Dorsolateral prefrontal cortex (tissue), 122 donors: ENCODE measurements at places on chromosomes 2 and 18.

- DNase-seq: no peak
Observed at GRCh38 chr2:120174963-120175581, 48.1 kb downstream of the TMEM185B start.

- no peak for DNase-seq
Observed at GRCh38 chr18:11909591-11910026, 1.5 kb upstream of the MPPE1 start.

GRCh38 chr18:59479776-59480175, 120.7 kb upstream of the LMAN1 start:
- no peak for DNase-seq

DNA sequence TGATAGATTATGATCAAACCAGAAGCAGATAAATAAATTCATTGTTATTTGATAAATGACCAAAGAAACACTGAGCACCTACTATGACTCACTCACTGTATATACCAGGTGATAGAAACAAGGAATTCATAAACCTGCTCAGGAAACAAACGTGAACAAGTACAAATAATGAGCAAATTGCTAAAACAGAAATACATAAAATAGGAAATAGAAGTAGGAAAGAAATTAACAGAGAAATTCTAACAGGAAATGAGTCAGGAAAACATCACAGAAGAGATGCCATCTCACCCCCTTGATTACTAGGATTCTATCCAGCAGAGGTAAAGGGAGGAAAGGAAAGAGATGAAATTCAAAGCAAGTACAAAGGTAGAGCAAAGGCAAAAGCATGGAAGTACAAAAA, 31.3 kb downstream of the EXOC6B start:
- no peak for DNase-seq

DNA sequence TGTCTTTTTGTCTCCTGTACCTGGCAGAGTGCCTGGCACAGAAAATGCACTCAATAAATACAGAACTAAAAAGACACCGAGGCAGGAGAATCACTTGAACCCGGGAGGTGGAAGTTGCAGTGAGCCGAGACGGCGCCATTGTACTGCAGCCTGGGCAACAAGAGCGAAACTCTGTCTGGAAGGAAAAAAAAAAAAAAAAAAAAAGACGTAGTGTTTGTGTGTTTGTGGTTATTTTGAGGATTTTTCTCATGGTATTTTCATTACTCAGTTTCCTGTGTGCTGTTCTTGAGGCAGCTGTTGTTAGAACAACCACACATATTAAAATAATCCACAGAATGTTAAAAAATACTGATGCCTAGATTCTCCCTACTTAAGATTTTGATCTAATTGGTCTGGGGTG, 519.2 kb upstream of the SPHKAP start:
- DNase-seq: no peak

DNA sequence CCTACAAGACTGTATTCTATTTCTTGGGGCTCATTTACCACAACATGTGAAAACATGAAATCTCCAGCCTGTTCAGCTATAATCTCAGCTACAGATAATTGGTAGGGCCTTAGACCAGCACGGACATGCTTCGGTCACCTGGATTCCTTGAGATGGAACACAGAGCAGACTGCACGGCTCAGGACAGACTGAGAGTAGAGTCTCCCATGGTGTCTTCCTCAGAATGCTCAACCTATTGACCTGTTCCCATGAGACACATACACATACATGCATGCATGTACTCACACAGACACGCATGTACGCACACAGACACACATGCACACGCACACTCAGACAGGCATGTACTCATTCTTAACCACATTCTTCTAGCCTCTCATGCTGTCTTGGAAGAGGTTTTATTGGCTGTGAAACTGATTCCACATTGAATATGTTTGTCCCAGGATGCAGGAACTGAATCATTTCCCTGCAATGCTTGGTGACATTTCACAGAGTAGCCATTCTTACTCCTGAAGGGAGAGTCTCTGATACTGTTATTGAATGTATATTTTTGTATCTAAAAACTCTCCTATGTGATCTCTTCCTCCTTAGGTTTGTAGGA, 23.5 kb upstream of the BZW1 start:
- DNase-seq: no peak
